ENCODE measurements at places on chromosomes 1 and 21.

DNA sequence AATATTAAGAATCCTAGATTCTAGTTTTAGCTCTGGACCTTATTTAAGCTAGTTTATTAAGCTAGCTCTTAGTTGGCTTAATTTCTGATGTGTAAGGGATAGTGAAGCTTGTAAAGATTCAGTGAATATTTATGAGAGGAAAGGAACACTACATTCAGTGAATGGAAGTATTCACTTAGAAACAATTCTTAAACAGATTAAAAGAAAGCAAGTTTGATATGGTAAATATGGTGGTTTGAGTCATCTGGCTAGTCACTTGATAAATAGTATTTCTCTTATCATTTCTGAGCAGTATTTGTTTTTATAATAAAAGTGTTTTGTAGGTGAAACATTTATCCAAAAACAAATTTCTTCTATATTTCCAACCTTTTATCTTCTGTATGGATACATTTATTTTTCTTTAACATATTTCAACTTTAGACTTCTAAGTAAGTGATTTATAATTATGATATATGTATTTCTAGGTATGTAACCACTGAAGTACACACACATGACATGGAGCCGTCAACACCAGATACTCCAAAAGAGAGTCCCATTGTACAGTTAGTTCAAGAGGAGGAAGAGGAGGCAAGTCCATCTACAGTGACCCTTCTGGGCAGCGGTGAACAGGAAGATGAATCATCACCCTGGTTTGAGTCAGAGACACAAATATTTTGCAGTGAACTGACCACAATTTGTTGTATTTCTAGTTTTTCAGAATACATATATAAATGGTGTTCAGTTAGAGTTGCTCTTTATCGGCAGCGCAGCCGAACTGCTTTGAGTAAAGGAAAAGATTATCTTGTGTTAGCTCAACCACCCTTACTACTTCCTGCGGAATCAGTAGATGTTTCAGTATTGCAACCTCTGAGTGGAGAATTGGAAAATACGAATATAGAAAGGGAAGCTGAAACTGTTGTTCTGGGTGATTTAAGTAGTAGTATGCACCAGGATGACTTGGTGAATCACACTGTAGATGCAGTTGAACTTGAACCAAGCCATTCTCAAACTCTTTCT, 55.6 kb downstream of the SUCO start:
- peak; percentile 7 for DNase-seq

GRCh38 chr1:45516465-45516864, 5.2 kb downstream of the PRDX1 start:
- no peak for DNase-seq

GRCh38 chr1:116913941-116914340, 4.2 kb downstream of the PTGFRN start:
- no peak for DNase-seq

GRCh38 chr1:180912801-180913565, at the start of gene KIAA1614:
Gene KIAA1614 (plus strand): TSS chr1:180912897. CDS start chr1:180913244, 347 bp downstream.
- no peak for DNase-seq

DNA sequence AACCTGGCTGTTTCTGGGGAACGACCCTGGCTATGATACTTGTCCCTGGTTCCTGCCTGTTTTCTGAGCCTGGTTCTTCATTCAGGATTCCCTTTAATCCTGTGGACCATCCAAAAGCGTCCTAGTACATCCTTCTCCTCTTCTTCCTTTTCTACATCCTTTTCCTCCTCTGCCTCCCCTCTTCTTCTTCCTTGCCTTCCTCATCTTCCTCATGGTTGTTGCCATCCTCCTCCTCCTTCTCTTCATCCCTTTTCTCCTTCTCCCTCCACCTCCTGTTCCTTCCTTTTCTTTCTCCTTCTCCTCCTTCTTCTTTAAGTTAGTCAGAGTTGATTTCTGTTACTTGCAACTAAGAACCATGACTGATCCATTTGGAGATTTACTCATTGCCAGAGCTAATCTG, 197.8 kb downstream of the FOXD2 start:
- no peak for DNase-seq

GRCh38 chr1:15866721-15867201, 19.3 kb downstream of the SPEN start:
- no peak for DNase-seq

All from stimulated activated CD4-positive, alpha-beta T cell treated with anti-CD3 and anti-CD28 coated beads, Interleukin-4, amount 100 ng/mL, for 24 hours (primary cell).